ENCODE measurements at places on chromosomes 16 and 17.

DNA sequence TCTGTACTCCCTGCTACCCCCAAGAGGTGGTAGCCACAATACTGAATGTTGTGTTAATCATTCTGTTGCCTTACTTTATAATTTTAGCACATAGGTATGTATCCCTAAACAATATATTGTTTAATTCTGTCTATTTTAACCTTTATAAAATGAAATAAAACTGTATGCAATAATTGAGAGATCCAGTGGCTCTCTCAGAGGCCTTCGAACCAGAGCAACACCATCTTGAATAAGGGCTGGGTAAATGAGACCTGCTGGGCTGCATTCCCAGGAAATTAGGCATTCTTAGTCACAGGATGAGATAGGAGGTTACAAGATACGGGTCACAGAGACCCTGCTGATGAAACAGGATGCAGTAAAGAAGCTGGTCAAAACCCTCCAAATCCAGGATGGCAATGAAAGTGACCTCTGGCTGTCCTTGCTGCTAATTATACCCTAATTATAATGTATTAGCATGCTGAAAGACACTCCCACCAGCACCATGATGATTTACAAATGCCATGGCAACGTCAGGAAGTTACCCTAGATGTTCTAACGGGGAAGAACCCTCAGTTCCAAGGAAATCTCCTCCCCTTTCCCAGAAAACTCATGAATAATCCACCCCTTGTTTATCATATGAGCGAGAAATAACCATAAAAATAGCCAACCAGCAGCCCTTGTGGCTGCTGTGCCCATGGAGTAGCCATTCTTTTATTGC is 2.0 kb upstream of the CANT1 start:
- DNase-seq, result no peak

- no peak for DNase-seq
Measured at GRCh38 chr17:70195091-70195490, 25.8 kb downstream of the KCNJ2 start.

DNA sequence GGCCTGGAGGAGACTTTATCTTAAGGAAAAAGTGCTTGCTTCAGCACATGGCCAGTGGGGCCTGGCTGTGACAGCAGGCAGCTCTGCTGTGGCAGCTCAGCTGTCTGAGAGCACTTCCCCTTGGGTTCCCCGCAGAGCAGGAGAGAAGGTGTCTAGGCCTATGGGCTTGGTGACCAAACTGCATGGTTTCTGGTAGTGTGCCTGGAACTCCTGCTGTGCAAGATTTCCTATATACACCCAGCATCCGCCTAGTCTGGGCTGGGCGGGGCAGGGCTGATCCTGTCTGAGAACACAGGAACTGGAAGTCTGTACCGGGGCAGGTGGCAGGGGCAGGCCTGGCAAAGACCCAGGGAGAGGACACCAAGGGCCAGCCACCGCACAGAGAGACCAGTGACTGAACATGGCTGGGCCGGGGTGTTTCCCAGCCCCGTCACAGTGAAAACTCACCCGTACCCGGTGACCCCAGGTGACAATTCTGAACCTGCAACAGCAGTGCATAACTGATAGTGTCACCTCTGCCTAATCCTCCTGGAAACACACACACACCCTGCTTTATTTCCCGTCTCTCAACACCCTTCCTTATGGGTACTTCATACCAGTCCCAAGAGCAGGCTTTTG is 39.3 kb downstream of the CHD9 start:
- DNase-seq, result peak; percentile 24

GRCh38 chr17:45087504-45087975 is 26.4 kb downstream of the NMT1 start:
- no peak for DNase-seq

GRCh38 chr17:3993493-3994220 is 29.4 kb upstream of the ATP2A3 start:
- DNase-seq, result no peak

DNA sequence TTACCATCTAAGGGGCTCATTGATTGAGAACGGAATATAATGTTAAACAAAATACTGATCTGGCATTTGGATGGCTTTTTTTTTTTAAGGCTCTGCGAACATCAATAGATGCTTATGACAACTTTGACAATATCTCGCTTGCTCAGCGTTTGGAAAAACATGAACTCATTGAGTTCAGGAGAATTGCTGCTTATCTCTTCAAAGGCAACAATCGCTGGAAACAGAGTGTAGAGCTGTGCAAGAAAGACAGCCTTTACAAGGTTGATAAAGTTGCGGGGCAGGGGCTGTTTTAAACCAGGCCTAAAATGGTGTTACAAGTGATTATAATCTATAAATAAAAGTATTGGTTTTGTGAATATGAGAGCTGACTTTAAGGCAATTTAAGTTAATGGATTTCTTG is 22.3 kb downstream of the PTRH2 start:
- no peak for DNase-seq

DNA sequence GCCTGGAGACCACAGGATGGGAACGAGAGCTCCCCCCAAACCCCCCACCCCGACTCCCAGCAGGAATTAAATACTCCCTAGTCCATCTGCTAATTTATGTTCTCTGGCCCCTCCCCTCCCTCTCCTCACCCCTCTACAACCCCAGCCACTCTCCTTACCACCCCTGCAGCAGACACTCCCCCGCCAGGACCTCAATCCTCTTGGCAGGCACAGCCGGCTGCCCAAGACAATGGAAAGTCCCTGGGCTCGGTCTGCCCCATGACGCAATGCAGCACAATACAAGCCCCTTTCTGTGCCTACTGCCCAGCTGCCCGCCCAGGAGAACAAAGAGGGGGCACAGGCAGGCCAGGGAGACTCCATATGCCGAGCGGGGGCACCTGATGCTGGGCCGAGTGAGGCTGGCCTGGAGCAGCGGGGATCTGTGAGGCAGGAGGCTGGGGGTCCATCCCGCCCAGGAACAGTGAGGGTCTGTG is 30.3 kb upstream of the CDC42EP4 start:
- no peak for DNase-seq

- no peak for DNase-seq
Measured at GRCh38 chr17:74015990-74016389, 187.5 kb upstream of the RPL38 start.

- DNase-seq, result no peak
Measured at GRCh38 chr16:61579195-61579594, 457.0 kb downstream of the CDH8 start.

DNA sequence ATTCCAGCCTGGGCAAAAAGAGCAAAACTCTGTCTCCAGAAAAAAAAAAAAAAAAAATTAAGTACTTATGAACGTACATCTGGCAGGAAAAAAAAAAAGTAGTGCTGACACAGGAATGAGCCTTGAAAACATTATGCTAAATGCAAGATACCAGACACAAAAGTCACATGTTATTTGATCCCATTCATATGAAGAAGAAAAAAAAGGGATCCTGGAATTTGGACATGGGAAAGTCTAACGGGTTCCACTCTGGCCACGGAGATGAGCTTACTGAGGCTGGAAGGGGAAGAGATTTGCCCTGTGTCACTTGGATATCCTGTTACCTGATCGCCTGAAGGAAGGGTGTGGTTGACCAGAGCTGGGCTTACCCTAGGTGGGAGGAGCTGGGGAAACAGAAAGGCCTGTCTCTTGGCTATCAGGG is 251.9 kb downstream of the PARN start:
- no peak for DNase-seq

DNA sequence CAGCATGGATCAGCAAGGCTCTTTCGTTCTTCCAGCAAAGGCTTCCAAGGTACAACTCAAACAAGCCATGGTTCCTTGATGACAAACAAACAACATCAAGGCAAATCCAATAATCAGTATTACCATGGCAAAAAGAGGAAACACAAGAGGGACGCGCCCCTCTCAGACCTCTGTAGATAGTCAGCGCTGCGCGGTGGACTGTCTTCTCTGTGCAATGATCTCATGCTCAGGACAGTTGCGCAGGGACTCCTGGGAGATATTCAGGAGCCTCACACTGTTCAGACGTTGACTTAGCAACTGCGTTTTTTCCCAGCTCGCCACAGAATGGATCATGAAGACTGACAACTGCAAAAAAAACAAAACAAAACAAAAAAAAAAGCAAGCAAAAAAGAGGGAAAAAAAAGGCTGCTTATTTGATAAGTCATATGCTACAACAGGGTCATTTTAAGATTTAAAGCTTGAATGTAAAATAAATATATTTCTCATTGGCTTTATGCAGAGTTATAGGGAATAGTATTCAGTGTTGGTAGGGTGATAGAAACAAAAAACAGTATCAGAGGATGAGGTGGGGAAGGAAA is 37.1 kb upstream of the ADCY7 start:
- DNase-seq, result no peak

DNA sequence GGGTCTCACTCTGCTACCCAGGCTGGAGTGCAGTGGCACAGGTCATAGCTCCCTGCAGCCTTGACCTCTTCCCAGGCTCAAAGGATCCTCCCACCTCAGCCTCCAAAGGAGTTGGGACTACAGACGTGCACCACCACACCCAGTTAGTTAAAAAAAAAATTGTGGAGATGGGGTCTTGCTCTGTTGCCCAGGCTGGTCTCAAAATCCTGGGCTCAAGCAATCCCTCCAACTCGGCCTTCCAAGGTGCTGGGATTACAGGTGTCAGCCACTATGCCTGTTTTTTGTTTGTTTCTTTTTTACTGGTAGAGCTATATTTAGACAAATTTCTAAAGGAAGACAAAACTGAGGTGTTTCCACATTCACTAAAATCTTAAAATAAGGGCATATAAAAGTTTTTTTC is 1.7 kb downstream of the CMTR2 start:
- no peak for DNase-seq

DNA sequence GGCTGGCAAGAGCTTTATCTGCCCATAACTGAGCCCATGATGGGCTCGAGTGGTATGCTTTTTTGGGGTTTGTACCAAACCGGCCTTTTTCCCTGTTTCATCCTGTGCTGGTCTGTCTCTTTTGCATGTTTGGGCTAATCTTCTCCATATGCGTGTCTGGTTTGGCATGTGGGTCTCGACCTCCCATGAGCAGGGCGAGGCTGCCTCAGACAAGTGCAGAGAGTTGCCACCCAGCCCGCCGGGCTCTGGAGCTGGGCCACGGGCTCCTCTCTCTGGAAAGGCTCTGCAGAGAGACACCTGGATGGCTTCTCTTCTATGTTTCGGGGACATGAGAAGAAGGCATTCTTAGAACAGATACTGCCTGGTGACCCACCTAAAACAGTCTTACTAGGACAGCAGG is 67.8 kb upstream of the TBX2 start:
- DNase-seq, result no peak

- no peak for DNase-seq
Measured at GRCh38 chr17:58191241-58191896, 1.2 kb upstream of the EPX start.

DNA sequence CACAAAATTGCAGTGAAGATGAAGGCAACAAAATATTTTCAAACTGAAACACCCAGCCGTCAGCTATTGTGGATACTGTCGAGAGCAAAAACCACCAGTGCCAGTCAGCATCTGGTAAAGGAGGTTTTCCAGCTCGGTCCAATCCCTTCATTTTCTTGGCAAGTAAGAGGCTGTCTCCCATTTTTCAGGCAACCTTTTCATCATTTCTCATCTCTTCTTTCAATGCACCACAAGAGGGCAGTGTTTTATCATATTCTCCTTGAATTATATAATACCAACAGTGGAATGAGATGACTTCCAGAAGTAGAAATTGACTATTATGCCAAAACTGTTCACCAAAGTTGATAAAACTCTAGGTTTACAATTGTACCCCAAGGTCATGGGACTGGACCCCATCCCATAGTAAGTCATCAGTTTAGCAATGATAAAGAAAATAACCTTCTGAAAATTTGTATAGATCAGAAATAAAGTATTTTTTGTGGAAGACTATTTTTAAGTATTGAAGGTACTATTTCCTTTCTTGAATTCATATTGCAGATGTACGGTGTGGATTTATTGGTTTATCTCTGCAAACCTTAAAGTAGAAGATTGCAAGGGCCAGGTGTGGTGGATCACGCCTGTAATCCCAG is 16.8 kb downstream of the NQO1 start:
- peak; percentile 73 for DNase-seq

DNA sequence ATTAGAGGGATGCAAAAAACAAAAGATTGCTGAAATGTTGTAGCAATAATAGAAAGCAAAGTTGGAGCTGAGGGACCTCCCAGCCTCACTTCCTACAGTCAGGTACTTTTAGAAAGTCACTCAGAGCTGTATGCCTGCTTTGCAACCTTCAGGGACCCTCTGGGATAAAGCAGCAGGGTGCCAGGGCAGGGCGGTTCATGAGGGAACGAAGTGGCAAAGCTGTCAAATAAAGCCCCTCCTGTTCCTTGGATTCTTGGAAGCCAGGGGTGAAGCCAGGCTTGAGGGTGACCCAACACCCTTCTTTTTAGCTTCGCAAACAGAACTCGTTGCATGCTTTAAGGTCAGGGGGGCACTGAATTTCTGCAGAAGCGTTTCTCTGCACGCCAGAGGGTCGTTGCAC is 767 bp downstream of the ATP2C2 start:
- DNase-seq, result no peak

DNA sequence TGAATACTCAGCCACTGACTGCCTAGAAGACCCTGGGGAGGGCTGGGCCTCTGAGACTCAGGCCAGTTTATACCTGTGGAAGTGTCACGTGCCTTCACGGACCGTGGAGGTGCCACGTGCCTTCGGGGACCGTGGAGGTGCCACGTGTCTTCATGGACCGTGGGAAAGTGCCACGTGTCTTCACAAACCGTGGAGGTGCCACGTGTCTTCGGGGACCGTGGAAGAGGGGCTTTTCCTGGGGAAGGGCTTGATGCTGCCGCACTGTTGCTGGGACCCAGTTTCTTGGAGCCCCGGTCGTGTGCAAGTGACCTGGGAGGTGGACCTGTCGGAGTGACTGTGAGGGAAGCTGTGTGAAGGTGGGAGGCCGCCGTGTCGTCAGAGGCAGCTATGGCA is 166.2 kb downstream of the BANP start:
- no peak for DNase-seq

- DNase-seq, result no peak
Measured at GRCh38 chr17:55580596-55581133, 69.4 kb upstream of the SMIM36 start.

DNA sequence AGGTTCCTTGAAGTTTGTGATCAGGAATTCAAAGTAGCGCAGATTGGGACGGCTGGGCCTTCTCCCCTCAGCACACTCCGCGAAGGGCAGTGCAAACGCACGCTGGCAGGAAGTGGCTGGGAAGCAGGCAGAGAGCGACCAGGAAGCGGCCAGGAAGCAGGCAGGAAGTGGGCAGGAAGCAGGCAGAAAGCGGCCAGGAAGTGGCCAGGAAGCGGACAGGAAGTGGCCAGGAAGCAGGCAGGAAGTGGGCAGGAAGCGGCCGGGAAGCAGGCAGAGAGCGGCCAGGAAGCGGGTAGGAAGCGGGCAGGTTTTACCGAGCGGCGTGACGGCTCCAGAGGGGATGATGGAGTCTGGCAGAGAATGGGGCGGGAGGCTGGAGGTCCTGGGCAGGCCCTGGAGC is 3.2 kb downstream of the DPEP1 start:
- DNase-seq, result peak; percentile 38

DNA sequence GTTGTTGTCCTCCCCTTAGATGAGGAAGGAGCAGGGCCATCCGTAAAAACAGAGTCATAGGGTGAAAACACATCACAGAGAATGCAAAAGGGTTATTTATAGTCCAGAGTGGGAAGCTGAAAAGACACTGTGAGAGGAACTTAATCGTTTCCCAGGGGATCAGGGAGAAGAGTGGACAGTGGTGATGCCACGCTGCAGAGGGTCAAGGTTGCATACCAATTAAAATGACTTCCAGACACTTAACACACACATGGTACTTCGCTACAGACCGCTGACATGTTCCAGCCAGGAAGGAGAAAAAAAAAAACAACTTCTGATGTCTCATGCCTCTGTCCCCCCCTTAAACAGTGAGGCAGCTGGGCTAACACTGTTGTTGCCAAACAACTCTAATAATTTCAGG is 713.8 kb upstream of the RBFOX1 start:
- DNase-seq, result no peak

Data from CD4-positive, alpha-beta T cell treated with Interleukin-12 subunit alpha and Interleukin-12 subunit beta, for 1 hour (primary cell).